Naive thymus-derived CD4-positive, alpha-beta T cell (primary cell): ENCODE measurements at places on chromosomes 11 and 22. TPM values are rescaled to one million over a fixed set of nuclear protein-coding genes. Genes with fewer than 3 reads are reported as not detected.

DNA sequence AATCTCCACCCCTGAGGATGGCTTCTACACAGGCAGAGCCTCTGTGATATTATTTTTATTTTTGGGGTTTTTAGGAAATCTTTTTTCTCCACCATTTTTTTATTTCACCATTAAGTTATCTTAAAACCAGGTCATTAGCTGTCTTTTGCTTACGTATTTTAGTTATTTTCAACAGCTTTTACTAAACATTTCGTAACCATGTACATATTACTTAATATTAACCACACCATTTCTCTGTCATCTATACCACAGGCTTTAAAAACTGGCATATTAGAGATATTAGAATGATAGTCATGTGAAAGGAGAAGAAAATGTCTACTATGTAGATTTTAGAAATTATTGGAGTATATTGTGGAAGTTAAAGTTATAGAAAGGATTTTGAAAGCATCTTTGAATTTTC lies 37.4 kb downstream of the YAP1 start:
- H3K36me3 ChIP-seq: no peaks in the 10 kb centered on the region
- no peak overlapping the region for H3K27ac ChIP-seq
- no peaks in the 10 kb centered on the region for H3K4me1 ChIP-seq

DNA sequence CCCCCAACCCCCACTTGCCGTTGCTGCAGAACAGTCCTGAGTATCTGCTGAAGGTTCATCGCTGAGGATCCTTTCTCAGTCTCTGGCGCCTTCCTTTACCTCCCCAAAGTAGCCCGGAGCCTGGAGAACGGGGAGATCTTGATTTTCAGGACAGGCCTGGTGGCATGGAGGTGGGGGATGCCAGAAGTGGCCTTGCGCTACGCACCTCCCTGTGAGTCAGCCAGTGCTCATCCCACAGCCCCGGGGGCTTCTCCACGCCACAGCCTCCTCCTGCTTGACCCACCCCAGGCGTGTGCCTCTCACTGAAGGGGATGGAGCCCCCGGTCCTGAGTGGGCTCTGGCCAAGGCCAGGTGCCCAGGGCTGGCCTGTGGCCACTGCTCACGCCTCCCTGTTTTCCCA lies 339.6 kb downstream of the TBC1D22A start:
- H3K36me3 ChIP-seq: no peaks in the 10 kb centered on the region
- DNase-seq: no peak

ZNF195 gene
- polyA plus RNA-seq: 18.9 TPM

DNA sequence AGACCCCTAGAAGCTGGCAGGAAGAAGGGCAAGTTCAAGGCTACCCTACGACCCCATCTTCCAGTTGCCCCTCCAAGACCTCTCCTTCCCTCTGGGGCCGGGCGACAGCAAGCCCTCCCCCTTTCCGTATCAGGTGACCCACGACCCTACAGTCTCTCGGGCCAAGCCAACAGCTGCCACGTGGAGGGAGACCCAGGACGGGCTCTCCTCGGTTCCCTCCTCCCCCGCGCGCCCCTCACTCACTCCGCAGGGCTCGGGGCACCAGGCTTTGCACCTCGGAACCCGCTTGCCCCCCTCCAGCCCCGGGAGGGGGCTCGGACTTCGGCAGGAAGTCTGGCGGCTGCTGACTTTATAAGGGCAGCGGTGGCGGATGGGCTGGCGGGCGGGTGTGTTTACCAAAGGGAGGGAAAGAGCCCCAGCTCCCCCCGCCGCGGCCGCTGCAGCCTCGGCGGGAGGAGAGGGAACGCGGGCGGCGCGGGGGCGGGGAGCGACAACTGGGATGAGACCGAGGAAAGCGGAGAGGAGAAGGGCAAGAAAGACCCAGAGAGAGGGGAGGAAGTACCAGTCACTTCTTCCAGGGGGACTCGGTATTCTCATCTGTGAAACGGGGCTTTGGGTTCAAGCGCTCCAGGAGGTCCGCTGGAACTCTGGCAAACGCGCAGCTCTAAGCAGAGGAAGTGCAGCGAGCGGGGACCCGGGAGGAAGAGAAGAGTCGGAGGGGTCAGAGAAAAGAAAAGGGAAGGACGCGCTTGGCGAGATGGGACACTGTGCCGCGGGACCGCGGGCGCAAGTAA lies 767 bp downstream of the SLC43A1 start:
- H3K27ac ChIP-seq: peak overlapping the region; percentile 63
- DNase-seq: peak; percentile 39
- no peaks in the 10 kb centered on the region for H3K27me3 ChIP-seq
- H3K36me3 ChIP-seq: peaks cover 12% of the 10 kb centered on the region

DNA sequence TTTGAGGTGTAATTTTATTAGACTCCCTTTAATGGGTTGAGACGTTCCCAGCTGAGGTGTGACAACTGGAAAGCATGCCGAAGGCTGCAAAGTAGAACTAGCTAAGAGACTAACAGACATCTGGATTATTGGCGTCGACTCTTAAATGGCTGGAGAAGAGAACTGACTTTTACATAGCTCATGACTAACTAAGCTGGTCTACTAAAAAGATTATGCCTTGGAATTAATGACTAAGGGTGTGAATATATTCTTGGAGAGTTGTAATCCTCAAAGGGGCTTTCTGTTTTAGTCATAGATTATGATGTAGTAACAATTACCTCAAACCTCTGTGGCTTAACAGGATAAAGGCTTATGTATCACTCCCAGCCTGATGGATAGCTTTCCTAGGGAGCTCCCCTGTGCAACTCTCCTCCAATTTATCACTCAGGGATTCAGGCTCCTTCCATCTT lies 39.5 kb upstream of the SLC5A12 start:
- no peak for DNase-seq
- H3K4me1 ChIP-seq: no peaks in the 10 kb centered on the region
- H3K27ac ChIP-seq: no peak overlapping the region
- no peaks in the 10 kb centered on the region for H3K27me3 ChIP-seq

DNA sequence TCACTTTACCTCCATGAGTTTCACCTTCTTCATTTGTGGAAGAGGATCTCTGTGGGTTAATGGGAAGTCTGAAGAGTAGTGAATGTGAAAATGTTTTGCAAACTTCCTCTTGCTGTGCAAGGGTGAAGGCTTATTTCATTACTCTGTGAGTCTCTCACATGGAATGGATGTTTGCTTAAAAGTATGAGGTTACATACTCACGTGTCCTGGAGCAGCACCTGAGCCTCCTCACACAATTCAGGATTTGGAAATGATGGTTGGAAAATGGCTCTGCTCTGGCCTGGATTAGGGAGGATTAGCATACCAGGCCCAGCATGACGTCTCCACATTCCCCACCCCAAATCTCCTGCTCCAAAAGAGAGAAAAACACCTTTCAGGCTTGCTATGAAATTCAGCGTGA lies 4.8 kb downstream of the GRAMD1B start:
- no peaks in the 10 kb centered on the region for H3K36me3 ChIP-seq
- H3K4me1 ChIP-seq: peaks cover 7% of the 10 kb centered on the region
- no peak overlapping the region for H3K4me3 ChIP-seq
- DNase-seq: no peak

DNA sequence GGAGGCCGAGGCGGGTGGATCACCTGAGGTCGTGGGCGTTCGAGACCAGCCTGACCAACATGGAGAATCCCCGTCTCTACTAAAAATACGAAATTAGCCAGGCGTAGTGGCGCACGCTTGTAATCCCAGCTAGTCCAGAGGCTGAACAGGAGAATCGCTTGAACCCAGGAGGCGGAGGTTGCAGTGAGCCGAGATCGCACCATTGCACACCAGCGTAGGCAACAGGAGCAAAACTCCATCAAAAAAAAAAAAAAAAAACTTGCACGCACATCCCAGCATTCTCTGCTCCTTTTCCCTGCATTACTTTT lies 934 bp upstream of the ATL3 start:
- peaks cover 4% of the 10 kb centered on the region for H3K4me1 ChIP-seq
- peak overlapping the region; percentile 97 for H3K4me3 ChIP-seq
- H3K36me3 ChIP-seq: no peaks in the 10 kb centered on the region

DNA sequence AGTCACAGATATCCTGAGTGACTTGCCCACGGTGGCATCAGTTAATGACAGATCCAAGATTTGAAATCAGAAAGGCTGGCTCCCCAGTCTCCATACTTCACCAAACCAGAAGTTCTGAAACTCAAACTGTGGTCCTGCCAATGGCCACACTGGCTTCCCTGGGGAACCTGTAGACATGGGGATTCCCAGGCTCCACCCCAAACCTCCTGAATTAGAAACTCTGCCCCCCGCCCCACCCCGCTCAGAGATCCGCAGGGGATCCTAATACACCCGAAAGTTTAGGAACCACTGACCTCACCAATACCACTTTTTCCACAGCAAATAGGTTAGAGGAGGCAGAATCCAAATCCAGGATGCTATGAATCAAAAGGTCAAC lies 15.3 kb downstream of the RTN4RL2 start:
- H3K36me3 ChIP-seq: no peaks in the 10 kb centered on the region
- H3K27ac ChIP-seq: no peak overlapping the region
- H3K4me3 ChIP-seq: peak overlapping the region; percentile 51
- peaks cover 10% of the 10 kb centered on the region for H3K4me1 ChIP-seq

GLYAT gene
- not detected for polyA plus RNA-seq

DNA sequence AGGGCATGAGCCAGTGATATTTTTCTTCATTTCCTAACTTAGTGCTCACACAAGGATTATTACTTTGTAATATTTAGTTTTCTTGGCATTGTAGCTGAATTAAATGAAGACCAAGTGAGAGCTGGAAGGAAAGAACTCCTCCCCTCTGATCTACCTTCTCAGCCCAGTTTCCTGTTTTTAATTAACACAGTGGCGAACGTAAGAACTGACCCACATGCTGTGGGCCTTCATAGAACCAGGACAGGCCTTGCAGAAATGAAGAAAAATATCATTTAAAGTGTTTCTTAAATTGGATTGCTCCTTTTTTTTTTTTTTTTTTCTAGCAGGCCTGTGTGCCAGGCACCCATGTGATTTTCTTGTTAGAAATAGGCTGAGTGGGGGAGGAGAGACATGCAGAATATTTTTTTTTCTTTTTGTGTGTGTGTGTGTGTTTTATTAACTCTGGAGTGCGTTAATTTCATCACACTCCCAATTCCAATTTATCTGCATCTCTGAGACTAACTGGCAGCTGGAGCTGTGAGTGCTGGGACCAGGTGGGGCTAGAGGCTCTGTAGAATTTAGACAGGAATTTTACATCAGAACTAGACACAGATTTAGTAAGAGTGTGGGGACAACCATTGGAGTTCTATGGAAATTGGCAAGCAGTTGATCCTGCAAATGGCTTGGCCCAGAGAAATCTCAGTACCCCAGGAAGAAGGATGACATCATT lies 320.5 kb downstream of the DDX10 start:
- no peak for DNase-seq
- no peak overlapping the region for H3K4me3 ChIP-seq
- no peaks in the 10 kb centered on the region for H3K4me1 ChIP-seq
- no peaks in the 10 kb centered on the region for H3K36me3 ChIP-seq
- H3K27ac ChIP-seq: no peak overlapping the region
- no peaks in the 10 kb centered on the region for H3K27me3 ChIP-seq

GRCh38 chr11:121521145-121522042 lies 68.6 kb upstream of the SORL1-AS1 start:
- H3K27ac ChIP-seq: peak overlapping the region; percentile 32
- no peak for DNase-seq
- H3K36me3 ChIP-seq: peaks cover 90% of the 10 kb centered on the region
- no peak overlapping the region for H3K4me3 ChIP-seq
- peaks cover 2% of the 10 kb centered on the region for H3K4me1 ChIP-seq

- H3K36me3 ChIP-seq: no peaks in the 10 kb centered on the region
- peak overlapping the region; percentile 100 for H3K27ac ChIP-seq
- peaks cover 16% of the 10 kb centered on the region for H3K4me1 ChIP-seq
- no peak for DNase-seq
- no peaks in the 10 kb centered on the region for H3K27me3 ChIP-seq
- H3K4me3 ChIP-seq: peak overlapping the region; percentile 64
Observed at GRCh38 chr11:287821-288477, 977 bp upstream of the PGGHG start.

PSMC3 gene
- polyA plus RNA-seq: 128 TPM

DUSP8 gene
- polyA plus RNA-seq: 0.35 TPM

DNA sequence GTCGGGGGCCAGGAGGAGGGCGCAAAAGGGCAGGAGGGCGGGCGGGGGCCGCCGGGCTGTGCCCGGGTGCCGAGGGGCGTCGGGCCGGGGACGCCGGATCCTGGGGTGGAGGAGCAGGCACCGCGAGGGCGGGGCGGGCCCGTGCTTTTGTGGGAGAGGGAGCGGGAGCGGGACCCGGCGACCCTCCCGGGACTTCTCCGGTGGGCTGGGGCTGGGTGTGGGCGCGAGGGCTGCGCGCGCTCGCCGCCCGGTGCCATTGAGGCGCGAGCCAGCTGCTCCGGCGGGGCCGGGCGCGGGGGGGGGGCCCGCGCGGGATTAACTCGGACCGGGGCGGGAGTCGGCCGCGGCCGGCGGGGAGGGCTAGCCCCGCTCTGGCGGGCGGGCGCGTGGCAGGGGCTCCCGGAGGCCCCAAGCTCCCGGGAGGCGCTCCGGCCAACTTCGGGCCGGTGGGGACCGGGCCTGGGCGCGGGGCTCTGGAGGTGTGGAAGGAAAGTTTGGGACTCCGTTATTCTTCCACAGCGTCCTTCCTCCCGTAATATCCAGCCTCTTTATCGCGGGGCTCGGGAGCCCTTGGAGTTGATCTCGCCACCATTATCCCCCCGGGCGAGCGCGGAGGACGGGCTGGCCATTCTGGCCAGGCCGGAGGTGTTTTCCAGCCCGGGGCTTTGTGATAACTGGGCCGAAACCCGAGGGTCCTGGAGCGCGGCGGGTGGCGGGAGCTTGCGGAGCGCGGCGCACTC lies 936 bp downstream of the CECR2 start:
- H3K36me3 ChIP-seq: no peaks in the 10 kb centered on the region
- no peak overlapping the region for H3K4me3 ChIP-seq
- H3K27ac ChIP-seq: no peak overlapping the region
- H3K27me3 ChIP-seq: no peaks in the 10 kb centered on the region
- H3K4me1 ChIP-seq: peaks cover 14% of the 10 kb centered on the region

NAV2 gene
- polyA plus RNA-seq: not detected

DNA sequence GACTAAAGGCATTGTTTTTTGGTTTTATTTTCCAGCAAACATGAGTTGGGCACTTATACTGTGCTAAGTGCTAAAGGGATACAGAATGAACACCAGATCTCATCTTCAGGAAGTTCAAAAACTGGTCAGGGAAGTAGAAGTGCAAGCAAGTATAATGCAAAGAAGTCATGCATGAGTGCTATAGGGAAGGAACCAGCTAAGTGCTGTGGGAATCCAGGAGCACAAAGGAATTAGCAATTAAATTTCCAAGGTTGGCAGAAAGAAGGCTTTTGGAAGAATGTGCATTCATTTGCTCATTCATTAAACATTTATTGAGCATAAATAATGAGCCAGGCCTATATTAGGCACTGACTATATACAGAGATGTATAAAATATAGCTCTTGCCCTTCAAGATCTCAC lies 143.7 kb upstream of the ARHGAP42 start:
- no peaks in the 10 kb centered on the region for H3K27me3 ChIP-seq
- H3K36me3 ChIP-seq: no peaks in the 10 kb centered on the region
- no peak overlapping the region for H3K27ac ChIP-seq
- H3K4me1 ChIP-seq: no peaks in the 10 kb centered on the region
- no peak overlapping the region for H3K4me3 ChIP-seq

- no peak for DNase-seq
- H3K4me1 ChIP-seq: no peaks in the 10 kb centered on the region
- no peaks in the 10 kb centered on the region for H3K36me3 ChIP-seq
Observed at GRCh38 chr11:71300187-71300586, 47.8 kb upstream of the SHANK2 start.
